ENCODE measurements at places on chromosomes 6 and 20.

- DNase-seq: no peak
Observed at GRCh38 chr20:49310705-49311104, 32.8 kb upstream of the ZNFX1 start.

GRCh38 chr6:1485678-1486077 lies 96.3 kb downstream of the FOXF2 start:
- no peak for DNase-seq

DNA sequence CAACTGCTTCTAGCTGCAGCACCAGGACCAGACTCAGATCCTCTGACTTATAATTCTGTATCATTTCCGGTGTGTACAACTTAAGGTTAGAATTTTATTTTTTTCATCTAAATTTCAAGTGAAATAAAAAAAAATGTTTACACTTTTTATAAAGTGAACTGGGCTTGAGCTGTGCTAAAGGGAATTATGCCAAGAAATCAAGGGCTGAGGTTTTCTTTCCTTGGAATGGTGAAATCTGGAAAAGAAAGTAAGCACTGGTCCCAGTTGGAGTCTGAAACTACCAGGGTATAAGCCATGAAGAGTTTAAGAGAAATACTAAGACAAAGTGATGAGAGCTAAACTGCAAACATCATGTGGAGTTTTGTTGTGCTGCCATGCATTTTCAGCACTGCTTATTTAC lies 21.7 kb upstream of the FYN start:
- no peak for DNase-seq

DNA sequence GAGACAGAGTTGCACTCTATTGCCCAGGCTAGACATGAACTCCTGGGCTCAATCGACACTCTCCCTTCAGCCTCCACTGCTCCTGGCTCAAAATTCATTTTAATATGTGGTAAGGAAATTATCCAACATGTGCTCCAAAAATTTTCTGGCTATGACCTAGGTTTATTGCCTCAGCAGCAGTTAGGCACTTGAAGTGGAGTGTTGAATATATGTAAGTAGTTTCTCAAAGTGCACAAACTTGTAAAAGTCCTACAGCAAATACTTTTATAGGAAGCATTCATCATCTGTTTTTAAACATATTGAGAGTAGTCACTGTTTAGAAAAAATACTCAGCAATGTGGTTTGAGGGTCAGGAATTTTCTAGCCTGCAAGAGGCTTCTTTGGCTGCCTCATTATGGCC lies 13.2 kb downstream of the FILIP1 start:
- no peak for DNase-seq

DNA sequence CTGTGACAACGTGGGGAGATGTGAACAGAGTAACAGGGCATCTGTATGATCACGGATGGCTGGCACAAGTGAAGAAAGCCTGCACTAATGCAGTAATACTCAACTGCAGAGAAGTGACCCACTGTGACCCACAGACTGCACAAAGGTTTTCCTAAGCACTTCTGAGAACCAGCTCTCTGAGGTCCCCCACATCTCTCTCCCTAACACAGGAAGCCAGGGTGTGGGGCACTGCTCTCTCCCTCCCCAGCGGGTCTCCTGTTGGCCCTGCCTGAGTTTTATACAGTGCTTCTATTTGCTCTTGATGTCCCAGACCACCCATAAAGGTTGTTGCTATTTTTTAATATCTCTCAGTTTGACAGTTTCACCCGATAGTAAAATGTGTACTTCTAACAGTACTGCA lies 11.3 kb downstream of the APMAP start:
- DNase-seq: peak; percentile 11

DNA sequence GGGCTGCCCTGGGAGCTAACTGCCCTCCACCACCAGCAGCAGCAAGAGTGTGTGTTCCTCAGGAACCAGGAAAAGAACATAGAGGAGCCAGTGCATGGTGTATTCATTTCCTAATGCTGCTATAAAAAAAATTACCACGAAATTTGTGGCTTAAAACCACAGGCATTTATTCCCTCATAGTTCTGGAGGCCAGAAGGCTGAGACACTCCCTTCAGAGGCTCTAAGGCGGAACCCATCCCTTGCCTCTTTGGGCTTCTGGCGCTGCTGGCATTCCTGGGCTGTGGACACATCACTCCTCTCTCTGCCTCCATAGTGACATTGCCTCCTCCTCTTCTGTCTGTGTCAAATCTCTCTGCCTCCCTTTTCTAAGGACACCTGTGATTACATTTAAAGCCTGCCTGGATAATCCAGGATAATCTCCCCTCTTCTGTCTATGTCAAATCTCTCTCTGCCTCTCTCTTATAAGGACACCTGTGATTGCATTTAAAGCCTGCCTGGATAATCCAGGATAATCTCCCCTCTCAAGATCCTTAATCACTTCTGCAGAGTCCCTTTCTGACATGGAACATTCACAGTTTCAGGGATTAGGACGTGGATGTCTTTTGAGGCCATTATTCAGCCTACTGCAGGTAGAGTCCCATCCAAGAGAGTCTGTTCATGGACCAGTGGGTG lies 54.7 kb downstream of the NDUFAF5 start:
- DNase-seq: no peak

DNA sequence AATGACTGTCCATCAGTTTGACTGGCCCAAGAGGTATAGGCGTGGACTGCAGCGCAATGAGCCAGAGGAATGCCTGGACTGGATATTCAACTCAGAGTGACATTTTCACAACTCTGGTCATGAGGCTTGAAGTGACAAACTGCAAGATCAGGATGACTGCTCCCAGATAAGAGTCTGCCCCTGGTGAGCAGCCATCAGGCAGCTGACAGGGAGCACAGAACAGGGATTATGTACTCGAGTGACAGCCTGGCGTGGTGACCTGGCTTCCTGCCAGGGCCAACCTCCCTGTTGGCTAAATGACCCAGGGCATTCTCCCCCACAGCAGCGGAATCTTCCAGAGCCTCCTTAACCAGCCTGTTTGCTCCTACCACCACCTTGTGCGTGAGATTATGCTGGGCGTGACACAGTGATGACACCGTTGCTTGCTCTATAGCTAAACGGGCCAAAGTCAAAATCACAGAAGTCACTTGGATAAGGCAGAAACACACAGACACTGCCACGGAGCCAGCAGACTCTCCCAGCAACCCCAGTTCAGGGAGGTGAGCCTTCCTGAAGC lies 209.1 kb upstream of the JARID2 start:
- peak; percentile 76 for DNase-seq

- DNase-seq: no peak
Observed at GRCh38 chr6:84093441-84094435, 60.2 kb downstream of the MRAP2 start.

DNA sequence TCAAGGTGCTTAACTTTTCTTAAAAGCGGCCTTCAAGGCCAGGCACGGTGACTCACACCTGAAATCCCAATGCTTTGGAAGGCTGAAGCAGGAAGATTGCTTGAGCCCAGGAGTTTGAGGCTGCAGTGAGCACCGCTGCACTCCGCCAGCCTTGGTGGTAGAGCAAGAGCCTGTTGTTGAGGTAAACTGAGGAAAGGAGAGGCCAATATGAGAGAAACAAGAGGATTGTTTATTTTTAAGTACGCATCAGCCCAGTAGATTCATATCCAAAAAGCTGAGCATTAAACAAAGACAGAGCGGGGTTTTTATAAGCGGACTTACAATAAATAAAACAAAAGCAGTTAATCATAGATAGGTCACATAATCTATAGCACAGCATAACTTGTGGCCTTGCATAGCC lies 15.0 kb upstream of the GMPR start:
- no peak for DNase-seq

Measured in right atrium auricular region (tissue), 2 donors.